ENCODE measurements at places on chromosomes 6 and 20.

- DNase-seq = no peak
Observed at GRCh38 chr20:24632581-24632980, 163.2 kb downstream of the SYNDIG1 start.

- no peak for DNase-seq
Observed at GRCh38 chr20:50339466-50339901, 148.9 kb downstream of the CEBPB start.

DNA sequence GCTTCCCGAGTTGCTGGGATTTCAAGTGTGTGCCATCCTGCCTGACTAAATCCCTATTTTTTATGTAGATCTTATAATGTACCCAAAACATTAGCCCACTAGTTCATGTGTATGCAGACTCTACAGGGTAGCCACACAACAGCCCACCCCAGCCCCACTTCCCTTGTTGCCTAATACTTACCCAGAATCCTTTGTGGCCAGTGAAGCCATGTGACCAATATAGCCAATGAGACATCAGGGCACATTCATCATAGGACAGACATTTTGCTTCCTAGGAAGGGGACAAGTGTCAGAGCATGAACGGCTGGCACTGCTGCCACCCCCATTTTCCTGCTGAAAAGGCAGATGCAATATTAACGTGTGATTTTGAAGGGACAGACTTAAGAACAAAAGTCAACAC is 36.0 kb upstream of the TCP11 start:
- no peak for DNase-seq

- DNase-seq = no peak
Observed at GRCh38 chr6:54185885-54186284, 74.6 kb downstream of the MLIP start.

DNA sequence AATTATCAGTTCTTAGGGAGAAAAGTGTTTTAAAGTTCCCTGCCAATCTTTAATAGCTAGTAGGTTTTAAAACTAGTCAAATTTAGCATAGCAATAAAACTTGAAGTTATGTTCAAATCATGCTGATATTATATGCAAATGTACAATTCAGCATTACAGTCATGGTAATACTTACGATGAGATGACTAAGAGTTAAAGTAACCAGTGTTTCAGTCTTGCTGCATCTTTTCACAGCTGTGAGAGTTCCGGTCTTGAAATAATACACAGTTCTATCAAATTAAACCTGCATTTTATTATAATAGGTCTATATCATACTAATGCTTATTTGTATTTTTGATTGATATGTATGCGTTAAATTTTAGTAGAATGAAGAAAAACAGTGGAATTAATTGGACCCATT is 26.1 kb downstream of the POPDC3 start:
- no peak for DNase-seq

- no peak for DNase-seq
Observed at GRCh38 chr6:136550045-136550329, 235 bp downstream of the MAP7 start.

DNA sequence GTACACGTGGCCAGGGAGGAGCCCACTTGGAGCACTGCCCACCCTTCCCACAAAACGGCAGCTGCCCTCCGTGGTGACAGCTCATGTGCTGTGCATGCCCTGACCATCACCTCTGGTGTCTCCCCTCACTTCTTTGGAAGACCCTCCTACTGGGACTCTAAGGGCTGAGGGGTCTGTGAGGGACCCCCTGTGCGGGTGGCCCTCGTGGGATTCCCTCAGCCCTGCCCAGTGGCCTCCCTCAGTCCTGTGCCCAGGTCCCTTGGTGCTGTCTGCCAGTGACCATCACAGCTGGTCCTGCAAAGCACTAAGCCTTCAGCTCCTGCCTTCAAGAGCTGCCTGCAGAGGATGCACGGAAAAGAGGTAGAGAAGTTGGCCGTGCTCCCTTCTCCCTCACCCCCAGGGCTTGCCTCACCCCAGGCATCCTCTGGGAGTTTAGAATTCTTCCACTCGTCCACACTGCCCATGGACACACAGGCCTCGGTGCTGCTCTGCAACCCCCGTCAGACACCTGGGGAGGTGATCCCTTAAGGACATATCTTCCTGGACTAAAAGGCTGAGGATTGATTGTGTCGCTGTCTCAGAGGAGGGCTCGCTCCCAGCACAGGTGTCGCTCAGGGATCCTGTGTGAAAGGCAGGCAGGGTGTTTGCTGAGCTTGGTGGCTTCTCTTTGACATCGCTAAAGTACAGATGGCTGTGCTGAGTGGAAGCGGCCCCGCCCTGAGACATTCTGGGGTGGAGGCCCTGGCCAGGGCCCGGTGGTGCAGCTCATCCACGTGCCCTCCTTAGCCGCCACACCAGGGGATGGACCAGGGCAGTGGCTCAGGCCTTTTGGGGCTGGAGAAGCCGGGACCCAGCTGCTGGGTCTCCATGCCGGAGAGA is 119.5 kb upstream of the FRMD1 start:
- DNase-seq = no peak

GRCh38 chr6:120938876-120939472 is 395.3 kb downstream of the TBC1D32 start:
- DNase-seq = no peak

- DNase-seq = no peak
Observed at GRCh38 chr6:110334423-110335180, 23.5 kb downstream of the METTL24 start.

GRCh38 chr6:170004585-170005210 is 253.3 kb downstream of the ERMARD start:
- DNase-seq = no peak

DNA sequence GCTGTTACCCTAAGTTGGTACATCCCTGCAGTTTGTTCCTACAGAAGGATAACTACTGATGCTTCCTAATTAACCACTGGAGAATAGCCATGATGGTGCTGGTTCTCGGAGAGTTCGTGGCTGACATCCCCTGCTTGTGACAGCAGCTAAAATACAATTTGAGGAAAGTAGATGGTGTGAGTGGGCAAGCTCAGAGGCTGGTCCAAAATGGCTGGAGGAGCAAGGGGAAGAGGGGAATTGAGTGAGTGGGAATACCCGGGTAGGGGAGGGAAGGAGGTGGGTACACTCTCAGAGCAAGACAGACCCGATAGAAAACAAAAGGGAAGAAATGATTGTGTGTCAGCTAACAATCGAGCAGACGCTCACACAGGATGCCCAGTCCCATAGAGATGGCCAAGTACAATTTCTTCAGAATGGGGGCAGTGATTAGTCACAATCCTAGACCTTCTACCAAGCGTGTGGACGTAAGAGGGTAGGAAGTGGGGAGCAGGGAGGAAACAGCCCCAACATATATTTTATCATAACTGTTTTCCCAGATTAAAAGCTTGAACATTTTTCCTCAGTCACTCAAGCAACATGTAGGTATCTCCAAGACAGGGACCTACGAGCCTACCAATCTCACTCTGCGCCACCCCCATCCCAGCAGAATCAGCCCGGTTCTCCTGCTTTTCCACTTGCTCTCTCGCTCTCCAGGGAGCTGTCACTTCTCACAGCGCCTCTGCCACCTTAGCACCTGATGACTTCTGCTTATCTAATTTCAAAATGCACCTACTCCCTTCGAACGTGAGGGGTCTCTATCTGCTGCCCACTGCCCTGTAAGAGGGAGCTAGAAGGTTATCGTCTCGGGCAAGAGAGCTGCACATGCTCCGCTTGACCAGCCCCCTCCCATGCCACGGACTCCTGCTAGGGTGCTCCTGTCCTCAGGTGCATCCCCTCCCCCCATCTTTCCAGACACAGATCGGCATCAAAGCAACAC is 26.2 kb downstream of the RIPOR2 start:
- no peak for DNase-seq
